ENCODE measurements at places on chromosomes 3 and 15. TPM values are rescaled to one million over a fixed set of nuclear protein-coding genes. Genes with fewer than 3 reads are reported as not detected.

Gene GHRL
- total RNA-seq, result not detected

- DNase-seq, result peak; percentile 9
These were observed 13.4 kb downstream of the RTP1 start for GRCh38 chr3:187210545-187211327.

DNA sequence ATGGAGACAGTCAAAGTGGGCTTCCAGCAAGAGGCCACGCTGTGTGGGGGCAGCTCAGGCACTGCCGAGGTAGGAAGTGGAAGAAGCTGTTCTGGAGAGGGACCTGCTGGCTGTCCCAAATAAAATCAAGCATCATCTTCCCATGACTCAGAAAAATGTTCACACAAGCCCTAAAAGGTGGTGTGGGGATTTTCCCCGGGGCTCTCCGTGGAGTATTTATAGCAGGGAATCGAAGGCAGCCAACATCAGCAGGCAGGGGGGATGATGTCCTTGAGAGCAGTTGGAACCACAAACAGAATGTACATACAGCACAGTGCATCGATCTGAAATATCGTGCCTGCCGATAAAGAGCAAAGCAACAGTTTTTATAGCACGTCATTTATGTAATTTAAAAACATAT, 27.6 kb downstream of the PRR23E start:
- DNase-seq, result no peak

DNA sequence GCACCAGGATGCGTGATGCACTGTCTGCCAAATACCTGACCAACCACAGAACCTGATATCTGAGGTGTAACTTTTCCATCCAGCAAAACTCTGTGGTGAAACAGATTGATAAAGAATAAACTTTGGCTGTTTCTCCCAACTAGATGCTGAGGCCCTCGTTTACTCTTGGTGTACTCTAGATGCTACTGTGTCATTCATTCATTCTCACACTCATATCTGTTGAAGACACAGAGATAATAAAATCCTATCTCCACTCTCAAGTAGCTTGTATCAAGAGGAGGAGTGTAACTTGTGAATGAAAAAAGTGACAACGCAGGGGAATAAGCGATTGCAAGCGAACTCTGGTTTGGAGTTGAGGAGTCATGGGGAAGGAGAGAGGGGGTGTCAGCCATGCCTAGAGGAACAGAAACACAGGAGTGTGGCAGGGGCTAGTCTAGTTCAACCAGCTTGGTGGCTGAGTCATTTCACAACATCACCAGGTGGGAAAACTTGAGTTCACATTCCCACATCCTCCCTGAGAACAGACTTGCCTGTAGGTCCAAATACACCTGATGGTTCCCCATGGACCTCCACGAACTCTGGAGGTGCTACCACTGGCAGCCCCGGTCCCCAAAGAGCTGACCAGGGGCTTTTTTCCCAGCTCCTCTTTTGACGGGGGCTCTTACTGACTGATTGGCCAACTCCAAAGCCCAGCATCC, 73.3 kb upstream of the SNRK start:
- DNase-seq, result no peak

DNA sequence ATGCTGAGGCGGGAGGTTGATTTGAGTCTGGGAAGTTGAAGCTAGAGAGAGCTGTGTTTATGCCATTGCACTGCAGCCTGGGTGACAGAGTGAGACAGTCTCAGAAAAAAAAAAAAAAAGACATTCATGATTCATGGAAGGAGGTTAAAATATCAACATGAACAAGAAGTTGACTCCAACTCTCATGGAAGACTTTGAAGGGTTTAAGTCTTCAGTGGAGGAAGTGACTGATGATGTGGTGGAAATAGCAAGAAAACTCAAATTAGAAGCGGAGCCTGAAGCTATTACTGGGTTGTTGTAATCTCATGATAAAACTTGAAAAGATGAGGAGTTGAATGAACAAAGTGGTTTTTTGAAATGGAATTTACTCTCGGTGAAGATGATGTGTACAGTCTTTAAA, 491.8 kb downstream of the SQOR start:
- DNase-seq, result no peak

DNA sequence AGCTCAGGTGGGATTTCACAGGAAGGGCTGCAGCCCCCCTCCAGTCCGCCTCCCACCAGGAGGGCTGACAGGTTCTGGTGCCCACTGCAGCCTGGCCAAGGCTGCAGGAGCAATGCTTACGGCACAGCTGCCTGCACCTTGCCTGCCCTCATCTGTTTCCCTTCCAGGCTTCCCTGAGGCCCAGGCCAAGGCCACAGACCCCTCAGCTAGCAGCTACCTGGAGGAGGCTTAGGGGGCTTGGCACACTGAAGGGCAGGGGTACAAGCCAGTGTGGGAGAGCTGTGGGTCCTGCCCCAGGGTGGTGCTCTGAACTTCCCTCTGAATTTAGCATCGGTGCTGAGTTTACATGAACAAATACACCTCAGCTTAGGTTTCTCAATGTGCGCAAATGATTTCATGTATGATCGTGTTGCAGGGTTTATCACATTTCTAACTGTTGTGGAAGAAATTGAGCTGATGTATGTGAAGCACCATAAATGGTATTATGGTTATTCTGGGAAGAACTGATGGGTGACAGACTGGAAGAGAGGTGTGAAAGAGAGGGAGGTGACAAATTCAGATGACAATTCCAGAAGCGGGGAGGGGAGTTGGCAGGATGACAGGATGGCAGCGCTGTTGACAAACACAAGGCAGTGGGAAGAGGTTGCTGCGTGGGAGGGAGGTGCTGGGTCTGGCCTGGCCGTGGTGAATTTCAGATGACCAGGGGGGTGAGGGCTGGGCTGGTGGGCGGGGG, 6.1 kb downstream of the RHCG start:
- DNase-seq, result no peak

DNA sequence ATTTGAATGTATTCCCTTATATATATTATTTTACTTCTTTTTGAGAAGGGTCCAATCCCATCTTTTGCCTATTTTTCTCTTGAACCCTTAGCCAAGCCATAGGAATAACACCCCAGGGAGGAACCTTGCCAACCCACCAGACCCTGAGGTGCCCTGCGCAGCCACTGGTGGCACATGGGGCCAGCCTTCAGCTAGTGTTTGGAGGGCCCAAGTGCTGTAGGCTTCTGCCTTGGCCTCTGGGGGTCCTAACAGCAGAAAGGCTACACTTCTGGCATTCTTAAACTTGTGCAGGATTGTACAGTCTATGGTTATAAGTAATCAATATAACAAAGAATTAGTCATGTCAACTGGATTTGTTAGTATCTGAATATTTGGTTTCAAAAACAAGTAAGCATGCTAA, 34.5 kb downstream of the RUVBL1 start:
- DNase-seq, result no peak

- no peak for DNase-seq
These were observed 9.0 kb downstream of the NIPA1 start for GRCh38 chr15:22795206-22796063.

GRCh38 chr3:156892701-156893100, 66.5 kb downstream of the LEKR1 start:
- DNase-seq, result peak; percentile 27

- DNase-seq, result no peak
These were observed 58.8 kb downstream of the LSM3 start for GRCh38 chr3:14237457-14237856.

DNA sequence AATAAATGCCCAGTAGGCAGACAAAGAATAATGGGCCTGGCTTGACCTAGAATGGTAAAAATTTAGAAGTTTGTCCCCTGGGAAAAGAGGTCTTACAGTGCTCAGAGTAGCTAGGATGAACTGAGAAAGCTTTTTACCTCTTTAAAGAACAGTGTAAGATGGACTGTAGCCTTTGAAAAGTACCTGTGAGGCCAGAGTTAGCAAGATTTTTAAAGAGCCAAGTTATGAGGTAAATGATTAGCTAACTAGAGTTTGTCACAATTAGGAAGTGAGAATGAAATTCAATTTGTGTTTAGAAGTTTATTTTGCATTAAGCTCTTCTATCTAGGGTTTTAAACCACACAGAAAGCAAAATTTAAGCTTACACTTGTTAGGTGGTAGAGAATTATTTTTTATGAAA, 480.9 kb downstream of the ZIC1 start:
- DNase-seq, result no peak
